ENCODE measurements at places on chromosomes 4 and X.

- H3K27me3 ChIP-seq: no peaks in the 10 kb centered on the region
- no peak overlapping the region for H3K4me3 ChIP-seq
- H3K4me1 ChIP-seq: no peaks in the 10 kb centered on the region
- H3K36me3 ChIP-seq: no peaks in the 10 kb centered on the region
- DNase-seq: no peak
Observed at GRCh38 chr4:157035471-157035870, 40.5 kb upstream of the GLRB start.

- no peaks in the 10 kb centered on the region for H3K36me3 ChIP-seq
- H3K4me1 ChIP-seq: no peaks in the 10 kb centered on the region
- no peak overlapping the region for H3K27ac ChIP-seq
- H3K4me3 ChIP-seq: no peak overlapping the region
- no peak for DNase-seq
Observed at GRCh38 chr4:139824882-139825522, 159.4 kb downstream of the MGST2 start.

DNA sequence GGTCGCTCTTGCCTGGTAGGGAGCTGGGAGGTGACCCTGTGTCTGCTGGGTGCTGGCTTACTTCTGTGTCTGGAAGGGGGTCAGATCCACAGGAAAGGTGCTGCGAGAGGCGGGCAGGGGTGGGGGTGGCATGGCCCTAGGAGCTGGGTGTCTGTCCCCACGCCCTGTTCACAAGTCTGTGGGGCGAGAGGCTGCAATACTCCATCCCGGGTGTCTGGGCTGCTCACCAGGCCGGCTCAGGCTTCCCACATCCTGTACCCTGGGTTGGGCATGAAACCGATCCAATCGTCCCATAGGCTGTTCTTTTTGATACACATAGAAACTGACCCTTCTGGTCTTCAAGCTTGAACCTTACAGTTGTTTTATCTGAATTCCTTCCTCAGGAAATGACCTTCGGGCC, 993 bp upstream of the CTAG2 start:
- H3K4me3 ChIP-seq: no peak overlapping the region
- no peaks in the 10 kb centered on the region for H3K36me3 ChIP-seq
- H3K27ac ChIP-seq: no peak overlapping the region
- no peaks in the 10 kb centered on the region for H3K4me1 ChIP-seq
- H3K27me3 ChIP-seq: no peaks in the 10 kb centered on the region
- no peak for DNase-seq

- DNase-seq: no peak
- H3K27ac ChIP-seq: no peak overlapping the region
- H3K27me3 ChIP-seq: peaks cover 16% of the 10 kb centered on the region
- H3K4me1 ChIP-seq: no peaks in the 10 kb centered on the region
- no peak overlapping the region for H3K4me3 ChIP-seq
- H3K36me3 ChIP-seq: no peaks in the 10 kb centered on the region
Observed at GRCh38 chr4:55157559-55158277, 32.3 kb upstream of the KDR start.

DNA sequence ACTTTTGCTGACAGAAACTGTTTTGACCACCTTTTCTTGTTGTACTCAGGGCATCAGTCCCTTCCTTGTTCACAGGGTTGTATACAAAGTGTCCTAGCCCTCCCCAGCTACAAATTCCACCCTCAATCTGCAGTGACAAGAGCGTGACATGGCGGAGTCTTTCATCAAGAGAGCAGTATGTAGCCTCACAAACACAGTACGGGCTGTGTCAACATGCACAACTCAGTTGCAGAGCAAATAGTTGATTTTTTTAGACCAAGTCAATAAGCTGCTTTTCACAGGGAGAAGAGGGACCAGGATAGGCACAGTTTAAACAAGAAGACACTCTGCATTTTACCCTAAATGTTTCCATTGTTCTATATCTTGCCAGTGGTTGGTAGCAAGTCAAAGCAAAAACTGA, 8.6 kb upstream of the HS6ST2 start:
- no peak for DNase-seq
- H3K36me3 ChIP-seq: no peaks in the 10 kb centered on the region
- peaks cover 6% of the 10 kb centered on the region for H3K27me3 ChIP-seq
- H3K4me3 ChIP-seq: no peak overlapping the region
- H3K27ac ChIP-seq: no peak overlapping the region
- H3K4me1 ChIP-seq: no peaks in the 10 kb centered on the region

DNA sequence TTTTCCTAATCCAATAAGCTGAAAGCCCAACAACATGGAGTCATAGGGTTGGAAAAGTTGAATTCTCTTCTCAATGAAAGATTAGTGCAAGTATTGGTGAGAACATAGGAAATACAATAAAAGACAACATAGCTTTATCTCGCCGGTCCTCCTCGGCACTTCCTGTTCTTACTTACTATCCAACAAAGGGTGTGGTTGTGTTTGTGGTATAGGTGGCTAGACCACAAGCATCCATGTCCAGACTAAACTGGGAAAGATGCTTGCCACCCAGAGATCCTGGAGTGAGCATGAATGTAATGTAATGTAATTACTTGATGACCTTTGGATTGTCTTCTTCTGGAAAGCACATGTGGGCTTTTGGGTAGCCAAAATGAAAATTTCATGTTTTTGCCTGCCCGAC, 223.8 kb downstream of the CPE start:
- H3K27ac ChIP-seq: no peak overlapping the region
- no peaks in the 10 kb centered on the region for H3K4me1 ChIP-seq
- no peaks in the 10 kb centered on the region for H3K27me3 ChIP-seq
- no peak for DNase-seq
- H3K4me3 ChIP-seq: no peak overlapping the region

DNA sequence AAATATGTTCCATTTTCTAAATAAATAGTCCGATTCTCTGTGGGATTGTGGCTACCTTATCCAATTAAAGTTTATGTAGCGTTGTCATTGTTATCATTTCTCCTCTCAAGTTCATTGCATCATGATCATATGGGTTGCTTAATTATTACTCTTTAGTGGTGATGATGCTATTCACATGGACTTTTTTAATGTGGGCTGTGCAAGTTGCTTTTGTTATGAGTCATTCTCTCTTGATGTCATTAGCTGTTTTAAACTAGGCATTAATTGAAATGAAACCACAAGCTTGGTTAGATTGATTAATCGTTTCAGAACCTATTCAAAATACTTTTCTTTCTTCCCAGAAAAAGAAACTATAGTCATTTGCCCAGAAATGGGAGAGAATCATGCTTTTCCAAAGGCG, 38.2 kb downstream of the NHS start:
- no peaks in the 10 kb centered on the region for H3K27me3 ChIP-seq
- H3K4me3 ChIP-seq: no peak overlapping the region
- H3K27ac ChIP-seq: no peak overlapping the region
- H3K36me3 ChIP-seq: no peaks in the 10 kb centered on the region
- H3K4me1 ChIP-seq: no peaks in the 10 kb centered on the region

GRCh38 chrX:9337046-9337445, 127.8 kb upstream of the TBL1X start:
- no peak for DNase-seq
- H3K27ac ChIP-seq: no peak overlapping the region
- no peaks in the 10 kb centered on the region for H3K36me3 ChIP-seq

GRCh38 chr4:53602390-53602789, 11.1 kb upstream of the LNX1 start:
- H3K4me1 ChIP-seq: no peaks in the 10 kb centered on the region
- no peak overlapping the region for H3K4me3 ChIP-seq
- no peak overlapping the region for H3K27ac ChIP-seq
- no peaks in the 10 kb centered on the region for H3K27me3 ChIP-seq
- no peak for DNase-seq

DNA sequence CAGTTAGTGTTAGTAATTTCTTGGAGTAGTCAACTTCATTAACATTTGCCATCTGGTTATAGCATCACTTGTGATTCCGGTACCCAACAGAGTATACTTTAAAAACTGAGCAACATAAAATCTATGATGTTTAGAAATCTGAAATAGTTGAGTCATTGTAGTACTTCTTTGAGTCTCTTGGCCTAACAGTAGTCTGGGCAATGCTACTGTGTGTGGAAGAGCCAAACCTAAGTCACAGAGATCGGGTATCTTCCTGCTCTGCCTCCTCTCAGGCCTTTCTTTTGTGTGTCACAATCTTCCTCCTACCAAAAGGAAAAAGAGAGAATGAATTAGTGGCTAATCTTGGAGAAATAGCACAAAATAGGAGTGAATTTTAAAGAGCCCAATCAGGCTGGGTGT, 25.5 kb downstream of the DCUN1D4 start:
- no peak for DNase-seq
- peaks cover 14% of the 10 kb centered on the region for H3K36me3 ChIP-seq
- no peak overlapping the region for H3K4me3 ChIP-seq
- H3K27ac ChIP-seq: no peak overlapping the region

DNA sequence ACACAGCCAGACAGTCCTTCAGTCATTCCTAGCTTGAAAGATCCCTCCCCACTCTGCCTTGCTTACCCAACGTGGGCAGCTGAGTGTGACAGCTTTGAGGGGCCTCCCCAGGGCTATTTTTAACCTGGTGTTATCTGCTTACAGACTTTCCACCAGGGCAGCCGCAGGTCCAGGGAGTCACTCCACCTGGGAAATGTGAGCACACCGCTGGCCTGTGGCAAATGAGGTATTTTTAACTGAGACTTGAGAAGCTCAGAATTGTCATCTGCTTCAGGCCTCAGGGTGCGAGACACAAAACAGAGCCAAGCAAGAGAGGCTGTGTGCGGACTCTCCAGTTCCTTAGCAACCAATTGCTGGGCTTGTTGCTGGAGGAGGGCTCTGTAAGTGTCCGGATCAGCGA, 13.0 kb downstream of the CORIN start:
- DNase-seq: no peak
- H3K4me3 ChIP-seq: no peak overlapping the region
- H3K27me3 ChIP-seq: no peaks in the 10 kb centered on the region

DNA sequence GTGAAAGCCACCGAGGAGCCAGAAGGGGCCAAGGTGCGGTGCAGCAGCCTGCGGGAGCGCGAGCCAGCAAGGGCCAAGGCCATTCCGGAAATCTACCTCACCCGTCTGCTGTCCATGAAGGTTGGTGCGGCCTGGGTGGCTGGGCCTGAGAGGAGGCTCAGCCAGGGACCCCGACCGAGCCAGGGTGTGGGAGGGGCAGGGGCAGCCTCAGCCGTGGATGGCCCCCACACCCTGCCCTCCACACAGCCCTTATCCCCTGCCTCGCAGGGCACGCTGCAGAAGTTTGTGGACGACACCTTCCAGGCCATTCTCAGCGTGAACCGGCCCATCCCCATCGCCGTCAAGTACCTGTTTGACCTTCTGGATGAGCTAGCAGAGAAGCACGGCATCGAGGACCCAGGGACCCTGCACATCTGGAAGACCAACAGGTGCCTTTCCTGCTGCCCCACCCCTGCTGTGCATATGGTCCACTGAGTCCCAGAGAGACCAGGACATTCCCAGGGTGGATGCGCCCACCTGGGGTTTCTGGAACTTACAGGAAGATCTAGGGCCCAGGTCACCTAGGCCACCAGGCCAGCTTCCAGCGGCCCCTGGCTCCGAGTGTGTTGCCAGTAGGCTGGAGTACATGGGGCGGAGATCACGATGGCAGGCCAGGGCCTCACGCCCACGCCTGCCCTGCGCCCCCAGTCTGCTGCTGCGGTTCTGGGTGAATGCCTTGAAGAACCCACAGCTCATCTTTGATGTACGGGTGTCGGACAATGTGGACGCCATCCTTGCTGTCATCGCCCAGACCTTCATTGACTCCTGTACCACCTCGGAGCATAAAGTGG, 3.4 kb upstream of the SRPK3 start:
- H3K27me3 ChIP-seq: peaks cover 30% of the 10 kb centered on the region
- H3K36me3 ChIP-seq: no peaks in the 10 kb centered on the region
- H3K4me3 ChIP-seq: no peak overlapping the region
- DNase-seq: no peak
- no peaks in the 10 kb centered on the region for H3K4me1 ChIP-seq

- H3K36me3 ChIP-seq: no peaks in the 10 kb centered on the region
- no peak overlapping the region for H3K27ac ChIP-seq
- no peak overlapping the region for H3K4me3 ChIP-seq
- no peaks in the 10 kb centered on the region for H3K27me3 ChIP-seq
Observed at GRCh38 chr4:101042847-101043246, 304.5 kb downstream of the PPP3CA start.

GRCh38 chr4:42487230-42487629, 89.9 kb downstream of the SHISA3 start:
- no peaks in the 10 kb centered on the region for H3K36me3 ChIP-seq
- no peaks in the 10 kb centered on the region for H3K4me1 ChIP-seq
- H3K27me3 ChIP-seq: no peaks in the 10 kb centered on the region

DNA sequence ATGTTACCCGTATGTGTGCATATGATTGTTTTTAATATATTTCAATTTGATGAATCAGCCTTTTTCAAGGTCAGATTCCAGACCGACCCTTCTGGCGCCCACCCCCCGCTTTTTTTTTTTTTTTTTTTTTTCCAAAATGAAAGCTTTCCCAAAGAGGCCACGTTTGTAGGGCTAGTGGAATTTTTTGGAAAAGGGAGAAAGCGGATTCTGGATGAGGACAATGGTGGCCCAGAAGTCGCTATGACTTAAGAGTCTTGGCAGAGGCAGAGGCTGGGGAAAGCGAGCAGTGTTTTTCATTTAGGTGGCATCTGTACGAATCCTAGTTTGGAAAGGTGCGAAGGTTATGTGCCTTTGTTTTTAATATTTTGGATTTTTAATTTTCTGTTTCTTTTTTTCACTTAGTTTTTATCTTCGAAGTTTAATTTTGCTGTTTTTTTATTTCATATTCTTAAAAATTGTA, 14.6 kb downstream of the NDUFB11 start:
- no peaks in the 10 kb centered on the region for H3K36me3 ChIP-seq
- peak overlapping the region; percentile 68 for H3K4me3 ChIP-seq
- no peaks in the 10 kb centered on the region for H3K4me1 ChIP-seq
- H3K27ac ChIP-seq: no peak overlapping the region
- no peaks in the 10 kb centered on the region for H3K27me3 ChIP-seq

DNA sequence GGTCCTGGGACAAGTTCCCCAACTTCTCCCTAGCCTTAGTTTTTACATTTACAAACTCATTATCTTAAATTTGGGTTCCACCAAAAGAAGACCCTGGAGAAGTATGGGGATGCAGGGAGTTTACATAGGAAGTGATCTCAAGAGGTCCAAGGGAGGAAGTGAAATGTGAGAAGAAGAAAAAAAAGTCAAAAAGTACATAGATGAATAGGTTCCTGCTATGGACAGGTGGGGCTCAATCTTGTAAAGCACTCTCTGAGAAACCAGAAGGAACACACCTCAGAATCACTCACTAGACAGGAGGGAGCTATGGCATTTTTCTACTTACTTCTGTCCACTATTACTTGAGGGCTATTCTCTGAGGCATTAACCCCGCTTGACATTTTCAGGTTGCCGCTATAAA, 56.6 kb downstream of the ARHGAP6 start:
- no peak overlapping the region for H3K27ac ChIP-seq
- no peaks in the 10 kb centered on the region for H3K36me3 ChIP-seq
- DNase-seq: no peak
- H3K27me3 ChIP-seq: no peaks in the 10 kb centered on the region

- H3K4me1 ChIP-seq: no peaks in the 10 kb centered on the region
- no peak for DNase-seq
- H3K36me3 ChIP-seq: no peaks in the 10 kb centered on the region
- H3K27me3 ChIP-seq: no peaks in the 10 kb centered on the region
Observed at GRCh38 chrX:17501746-17502145, 126.7 kb downstream of the NHS start.

- no peaks in the 10 kb centered on the region for H3K36me3 ChIP-seq
- H3K4me1 ChIP-seq: peaks cover 3% of the 10 kb centered on the region
Observed at GRCh38 chrX:74292808-74293123, 11.2 kb upstream of the ZCCHC13 start.

Measured in thymus (tissue), 14 donors.